Activated CD8-positive, alpha-beta memory T cell treated with anti-CD3 and anti-CD28 coated beads for 1 hour (primary cell): ENCODE measurements at places on chromosomes 4 and X.

GRCh38 chrX:103550415-103551051, 31.2 kb upstream of the RAB40A start:
- no peak for DNase-seq

DNA sequence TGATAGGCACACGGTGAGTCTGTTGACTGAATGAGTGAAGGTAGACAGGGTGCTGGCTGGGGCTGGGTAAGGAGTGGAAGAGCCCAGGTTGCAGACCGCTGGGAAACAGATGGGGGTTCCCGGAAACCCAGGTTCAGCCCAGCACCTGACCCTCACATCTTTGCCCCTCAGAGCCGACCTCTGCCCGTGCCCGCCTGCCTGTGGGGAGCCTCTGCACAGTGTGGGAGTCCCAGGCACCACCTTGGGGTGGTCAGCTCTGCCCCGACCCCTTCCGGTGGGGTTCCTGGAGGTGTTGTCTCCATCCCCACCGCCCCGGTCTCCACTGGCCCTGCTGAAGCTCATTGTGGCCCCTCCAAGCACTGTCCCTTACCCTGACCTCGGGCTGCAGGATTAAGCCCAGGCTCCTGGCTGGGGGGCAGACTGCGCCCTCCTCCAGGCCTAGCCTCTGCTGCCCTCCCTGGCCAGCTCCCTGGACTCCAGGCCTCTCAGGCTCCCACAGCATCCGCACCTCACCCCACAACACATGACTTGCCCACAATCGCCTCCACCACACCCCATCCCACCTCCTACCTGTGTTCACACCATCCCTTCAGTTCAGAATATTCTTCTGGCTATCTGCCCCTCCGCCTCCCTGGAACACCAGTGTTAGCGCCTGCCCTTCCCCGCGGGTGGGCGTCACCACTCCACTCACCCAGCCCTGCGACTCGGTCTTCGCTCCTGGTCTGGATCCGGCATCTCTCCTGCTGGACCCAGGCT, 21.4 kb downstream of the HMX1 start:
- DNase-seq = no peak

- no peak for DNase-seq
These were observed 408.7 kb upstream of the PITX2 start for GRCh38 chr4:111031596-111031995.

DNA sequence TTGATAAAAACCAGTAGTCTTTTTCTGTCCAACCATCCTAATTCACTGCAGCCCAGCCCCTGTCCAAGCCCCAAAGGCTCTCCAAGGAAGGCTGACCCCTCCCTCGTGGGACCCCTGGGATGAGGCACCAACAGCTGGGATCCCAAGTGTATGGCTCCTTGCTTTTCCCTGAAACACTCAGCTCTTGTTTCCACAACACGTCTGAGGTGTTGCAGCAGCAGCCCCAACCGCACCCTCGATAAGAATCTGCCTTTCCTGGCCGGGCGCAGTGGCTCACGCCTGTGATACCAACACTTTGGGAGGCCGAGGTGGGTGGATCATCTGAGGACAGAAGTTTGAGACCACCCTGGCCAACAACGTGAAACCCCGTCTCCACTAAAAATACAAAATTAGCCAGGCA, 17.0 kb upstream of the ATP6AP2 start:
- DNase-seq = no peak

DNA sequence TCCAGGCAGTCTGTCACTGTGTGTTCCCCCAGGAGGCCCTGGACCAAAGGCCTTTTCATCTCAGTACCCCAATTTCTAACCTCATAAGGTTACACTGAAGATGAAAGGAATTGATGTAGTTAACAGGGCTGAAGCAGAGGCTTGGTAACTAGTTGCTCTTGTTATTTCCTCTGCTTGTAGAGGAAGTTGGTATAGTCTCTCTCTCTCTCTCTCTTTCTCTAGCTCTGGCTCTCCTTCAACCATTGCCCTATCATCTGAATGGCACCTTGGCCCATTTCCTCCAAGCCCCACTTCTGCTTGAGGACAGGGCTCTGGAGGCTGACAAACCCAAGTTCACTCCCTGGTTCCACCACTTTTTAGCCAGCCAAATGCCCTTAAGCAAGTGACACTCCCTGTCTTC, 96.1 kb downstream of the MAMLD1 start:
- no peak for DNase-seq

DNA sequence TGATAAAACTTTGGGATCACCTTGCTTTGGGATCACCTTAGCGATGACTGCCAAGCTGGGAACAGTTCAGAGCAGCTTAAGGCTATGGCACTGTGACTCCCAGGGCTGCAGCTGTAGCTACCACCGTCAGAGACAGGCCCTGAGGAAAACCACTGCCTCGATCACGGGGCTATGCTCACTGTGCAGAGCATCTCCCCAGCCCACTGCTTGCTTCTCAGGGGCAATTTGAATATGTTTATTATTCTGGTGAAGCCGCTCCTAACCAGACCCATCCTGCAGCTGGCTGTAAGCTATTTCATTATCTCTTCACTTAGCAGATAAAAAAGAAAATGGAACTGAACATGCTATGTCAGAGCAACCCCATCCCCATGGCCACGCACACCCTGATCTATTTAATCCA, 328.5 kb downstream of the EVC2 start:
- DNase-seq = no peak

DNA sequence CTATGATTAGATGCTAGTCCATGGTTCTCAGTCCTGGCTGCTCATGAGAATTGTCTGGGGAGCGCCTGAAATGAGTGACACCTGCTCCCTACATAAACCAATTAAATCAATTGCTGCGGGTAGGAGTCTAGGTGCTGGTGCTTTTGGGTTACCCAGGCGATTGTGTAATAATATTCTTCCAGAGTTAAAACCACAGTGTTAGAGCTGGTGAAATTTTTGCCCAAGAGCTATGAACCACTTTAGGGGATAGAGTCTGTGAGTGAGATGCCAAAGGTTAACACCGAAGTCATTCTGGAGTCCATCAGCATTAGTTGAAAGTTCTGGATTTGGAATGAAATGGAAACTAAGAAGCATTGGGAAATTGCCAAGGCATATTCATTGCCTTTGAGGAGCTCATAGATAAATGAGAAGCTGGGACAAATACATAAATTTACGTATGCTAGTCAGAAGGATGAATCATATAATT, 15.3 kb downstream of the PDK3 start:
- no peak for DNase-seq

DNA sequence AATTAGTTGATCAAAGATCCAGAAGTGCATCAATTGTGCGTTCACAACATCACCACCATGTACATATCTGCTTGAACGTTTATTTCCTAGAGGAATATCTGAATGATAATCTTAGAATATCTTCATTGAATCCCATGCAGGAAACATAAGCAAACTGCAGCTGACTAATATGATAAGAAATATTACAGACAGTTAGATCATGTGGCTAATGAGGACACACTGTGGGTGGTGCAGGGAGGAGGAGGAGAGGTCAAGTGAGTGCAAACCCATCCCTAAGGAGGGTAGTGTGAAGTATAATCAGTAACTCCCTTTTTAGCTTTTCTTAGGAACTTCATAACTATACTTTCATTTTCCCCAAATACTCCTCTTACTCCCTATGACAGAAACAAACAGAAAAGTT, 58.3 kb upstream of the HPGD start:
- no peak for DNase-seq

DNA sequence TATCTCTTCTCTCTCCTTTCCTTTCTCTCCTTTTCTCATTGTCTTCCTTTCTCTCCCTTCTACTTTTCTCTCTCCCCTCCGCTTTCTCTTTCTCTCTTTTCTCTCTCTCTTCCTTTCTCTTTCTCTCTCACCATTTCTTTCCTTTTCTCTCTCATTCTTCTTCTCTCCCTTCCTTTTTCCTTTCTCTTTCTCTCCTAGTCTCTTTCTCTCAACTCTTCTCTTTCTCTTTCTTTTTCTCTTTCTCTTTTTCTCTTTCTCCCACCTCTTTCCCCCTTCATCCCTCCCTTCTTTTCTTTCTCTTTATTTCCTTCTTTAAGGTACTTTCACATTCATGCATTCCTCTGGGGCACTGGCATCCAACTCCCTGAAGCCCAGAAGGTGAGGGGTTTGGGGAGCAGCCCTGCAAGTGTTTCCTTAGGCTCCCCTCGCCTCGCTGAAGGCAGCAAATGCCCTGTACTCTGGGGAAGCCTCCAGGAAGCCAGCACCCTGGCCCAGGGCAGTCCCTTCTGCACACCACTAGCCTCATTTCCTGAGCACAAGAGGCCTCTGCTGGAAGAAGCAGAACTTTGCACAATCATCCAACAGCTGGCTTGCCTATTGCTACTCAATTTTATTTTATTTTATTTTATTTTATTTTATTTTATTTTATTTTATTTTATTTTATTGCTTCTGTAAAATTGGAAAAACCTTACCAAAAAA, 124.2 kb downstream of the NFKB1 start:
- no peak for DNase-seq

DNA sequence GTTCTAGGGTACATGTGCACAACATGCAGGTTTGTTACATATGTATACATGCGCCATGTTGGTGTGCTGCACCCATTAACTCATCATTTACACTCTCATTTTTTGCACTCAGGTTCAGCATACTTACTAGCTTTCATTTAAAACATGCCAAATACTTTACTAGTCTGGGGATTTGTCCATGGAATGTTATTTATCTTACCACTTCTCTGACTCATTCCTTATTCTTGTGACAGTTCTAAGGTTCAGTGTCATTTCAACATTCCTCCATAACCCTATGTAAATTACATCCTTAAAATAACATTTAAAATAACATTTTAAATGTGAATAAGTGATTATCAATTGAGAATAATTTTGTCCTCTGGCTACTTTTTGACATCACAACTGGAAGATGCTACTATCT, 19.5 kb upstream of the SYTL5 start:
- DNase-seq = no peak

GRCh38 chr4:163121689-163122088, 45.0 kb downstream of the NAF1 start:
- DNase-seq = no peak

DNA sequence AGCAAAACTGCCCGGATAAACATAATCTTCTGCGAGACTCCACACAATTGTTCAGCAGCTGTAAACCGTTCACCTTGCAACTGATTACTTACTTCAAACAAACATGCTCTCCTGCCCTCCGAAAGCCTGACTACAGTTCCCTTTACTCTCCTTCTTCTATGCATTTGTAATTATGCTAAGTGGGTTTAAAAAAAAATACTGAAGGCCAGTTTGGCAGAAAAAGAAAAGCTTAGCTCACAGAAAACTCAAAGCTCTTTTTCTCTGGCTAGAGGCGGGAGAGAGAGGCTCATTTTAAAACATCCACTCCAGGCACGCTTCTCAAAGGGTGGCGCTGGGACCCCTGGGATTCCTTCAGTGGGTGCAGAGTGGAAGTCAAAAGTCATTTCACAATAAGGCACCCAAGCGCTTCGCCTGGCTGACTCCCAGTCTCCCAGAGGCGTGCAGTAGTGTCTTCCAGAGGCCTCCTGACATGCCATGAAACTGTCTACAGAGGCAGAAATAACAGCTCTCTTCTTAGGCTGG, 1.9 kb downstream of the DHRSX start:
- DNase-seq = no peak

DNA sequence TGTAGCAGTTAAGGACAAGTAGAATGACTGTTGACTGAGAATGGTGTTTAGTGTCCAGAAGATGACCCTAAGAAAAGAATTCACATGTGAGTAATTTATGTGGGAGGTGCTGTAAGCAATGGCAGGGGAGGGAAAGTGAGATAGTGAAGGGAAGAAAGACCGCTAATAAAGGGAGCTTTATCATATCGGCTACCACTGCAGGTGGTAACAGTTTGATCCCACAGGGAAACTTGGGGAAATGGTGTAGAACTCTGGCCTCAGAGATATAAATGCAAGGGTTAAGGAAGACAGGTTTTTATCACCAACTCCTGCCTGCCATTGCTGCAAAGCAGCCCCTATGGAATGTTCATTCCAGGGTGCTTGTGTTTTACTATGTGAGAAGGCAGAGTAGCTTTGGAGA, 489.6 kb downstream of the STPG2 start:
- DNase-seq = no peak

- DNase-seq = no peak
These were observed 193.4 kb upstream of the EDNRA start for GRCh38 chr4:147287588-147287890.

- no peak for DNase-seq
These were observed 43.6 kb downstream of the TSC22D3 start for GRCh38 chrX:107731831-107732502.

GRCh38 chr4:73692701-73693100, 47.7 kb upstream of the CXCL8 start:
- no peak for DNase-seq

- DNase-seq = no peak
These were observed 102.5 kb downstream of the CPEB2 start for GRCh38 chr4:15104825-15105224.

GRCh38 chr4:38832206-38832605, 24.4 kb downstream of the TLR6 start:
- DNase-seq = no peak

DNA sequence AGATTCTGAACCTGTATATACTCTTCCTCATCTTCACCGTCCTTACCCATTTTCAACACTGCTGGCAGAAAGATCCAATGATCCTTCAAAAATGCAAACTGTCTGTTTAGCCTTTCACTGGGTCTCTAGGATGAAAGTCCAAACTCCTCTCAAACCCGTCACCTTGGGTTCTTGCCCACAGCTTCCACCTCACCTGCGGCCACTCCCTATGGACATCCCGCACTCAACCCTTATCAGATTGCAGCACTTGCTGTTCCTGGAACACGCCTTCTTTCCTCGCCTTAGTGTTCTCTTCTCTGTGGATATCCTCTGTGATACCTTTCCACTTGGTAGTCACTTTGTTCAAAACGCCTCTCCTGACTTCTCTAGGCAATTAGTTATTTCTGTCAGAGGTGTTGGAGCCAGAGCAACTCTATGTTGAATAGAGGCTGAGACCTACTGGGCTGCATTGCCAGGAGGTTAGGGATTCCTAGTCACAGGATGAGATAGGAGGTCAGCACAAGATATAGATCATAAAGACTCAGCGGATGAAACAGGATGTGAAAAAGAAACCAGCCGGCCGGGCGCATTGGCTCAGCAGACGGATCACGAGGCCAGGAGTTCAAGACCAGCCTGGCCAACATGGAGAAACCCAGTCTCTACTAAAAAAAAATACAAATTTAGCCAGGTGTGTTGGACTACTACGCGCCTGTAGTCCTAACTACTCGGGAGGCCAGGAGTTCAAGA, 4.2 kb upstream of the NOCT start:
- DNase-seq = no peak

- DNase-seq = no peak
These were observed 611.1 kb downstream of the PCDH19 start for GRCh38 chrX:99798936-99799335.

DNA sequence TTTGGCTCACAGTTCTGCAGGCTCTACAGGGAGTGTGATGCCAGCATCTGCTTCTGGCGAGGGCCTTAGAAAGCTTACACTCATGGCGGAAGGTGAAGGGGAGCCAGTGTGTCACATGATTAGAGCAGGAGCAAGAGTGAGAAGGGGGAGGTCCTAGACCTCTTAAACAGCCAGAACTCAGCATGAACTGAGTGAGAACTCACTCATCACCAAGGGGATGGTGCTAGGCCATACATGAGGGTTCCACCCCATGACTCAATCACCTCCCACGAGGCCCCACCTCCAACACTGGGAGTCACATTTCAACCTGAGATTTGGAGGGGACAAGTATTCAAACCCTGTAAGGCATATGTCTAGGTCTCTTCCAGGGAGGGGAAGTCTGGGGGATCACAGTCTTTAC, 33.4 kb downstream of the SPRY1 start:
- DNase-seq = no peak
